T-helper 2 cell treated with Interferon-gamma antibody and Interleukin-4, amounts not matched to agents 100 ng/mL and 5 ng/mL, for 36 hours (primary cell): ENCODE measurements at places on chromosomes 5 and 9. TPM values are rescaled to one million over a fixed set of nuclear protein-coding genes. Genes with fewer than 3 reads are reported as not detected.

The PTPRD gene
- total RNA-seq = not detected in 2 replicates

The ELOVL7 gene
- 0.39 and 0.48 TPM in 2 replicates for total RNA-seq

The NUP188 gene
- total RNA-seq = 103 and 109 TPM in 2 replicates

The PTPN3 gene
- total RNA-seq = 0.61 and 1.0 TPM in 2 replicates

The N4BP3 gene
- 2.3 and 2.7 TPM in 2 replicates for total RNA-seq

The IFNA13 gene
- total RNA-seq = not detected in 2 replicates

The CCDC112 gene
- total RNA-seq = 0.82 and 1.2 TPM in 2 replicates

The GFI1B gene
- not detected in 2 replicates for total RNA-seq

The OR1J2 gene
- not detected in 2 replicates for total RNA-seq

The TMEM232 gene
- total RNA-seq = 0.45 and 0.75 TPM in 2 replicates

The ROR2 gene
- total RNA-seq = 0.09 and 0.18 TPM in 2 replicates

The EXOC3 gene
- total RNA-seq = 70.0 and 72.1 TPM in 2 replicates

The MYOZ3 gene
- 0.07 TPM in 1 of 2 replicates, not detected in the other for total RNA-seq

The FBLL1 gene
- not detected in 2 replicates for total RNA-seq

The PCDHGA5 gene
- 0.41 and 0.55 TPM in 2 replicates for total RNA-seq

The SPATA31A3 gene
- total RNA-seq = not detected in 2 replicates

The CD72 gene
- total RNA-seq = 7.0 and 7.3 TPM in 2 replicates

The ADGRD2 gene
- not detected in 2 replicates for total RNA-seq

The MARCHF6 gene
- total RNA-seq = 81.9 and 86.7 TPM in 2 replicates

The PAX5 gene
- 0.11 and 0.20 TPM in 2 replicates for total RNA-seq

The CARD6 gene
- 4.4 and 5.0 TPM in 2 replicates for total RNA-seq

The HEMGN gene
- total RNA-seq = 3.0 and 3.6 TPM in 2 replicates

The IFNA21 gene
- total RNA-seq = not detected in 2 replicates

The ARSI gene
- not detected in 2 replicates for total RNA-seq

The IGIP gene
- total RNA-seq = 3.4 and 3.8 TPM in 2 replicates

The NME5 gene
- total RNA-seq = not detected in 2 replicates

The ITK gene
- total RNA-seq = 184 and 197 TPM in 2 replicates

The SLC6A3 gene
- 0.39 and 0.41 TPM in 2 replicates for total RNA-seq

The LTC4S gene
- 2.3 and 3.1 TPM in 2 replicates for total RNA-seq

The PAEP gene
- total RNA-seq = not detected in 2 replicates

The VAV2 gene
- total RNA-seq = 7.0 and 7.3 TPM in 2 replicates

The TMC1 gene
- total RNA-seq = not detected in 2 replicates

The ZNF474 gene
- total RNA-seq = 0.39 TPM in 1 of 2 replicates, not detected in the other

The MAP3K1 gene
- total RNA-seq = 40.7 and 41.6 TPM in 2 replicates

The NDUFS4 gene
- total RNA-seq = 53.0 and 59.1 TPM in 2 replicates
